Common myeloid progenitor, CD34-positive (primary cell): ENCODE measurements at places on chromosomes 4 and X.
A peak's percentile ranks its signal among the peaks of the same experiment; 100 is the strongest.

- peak; percentile 38 for DNase-seq
Measured at GRCh38 chr4:156865451-156865850, 106.1 kb downstream of the PDGFC start.

DNA sequence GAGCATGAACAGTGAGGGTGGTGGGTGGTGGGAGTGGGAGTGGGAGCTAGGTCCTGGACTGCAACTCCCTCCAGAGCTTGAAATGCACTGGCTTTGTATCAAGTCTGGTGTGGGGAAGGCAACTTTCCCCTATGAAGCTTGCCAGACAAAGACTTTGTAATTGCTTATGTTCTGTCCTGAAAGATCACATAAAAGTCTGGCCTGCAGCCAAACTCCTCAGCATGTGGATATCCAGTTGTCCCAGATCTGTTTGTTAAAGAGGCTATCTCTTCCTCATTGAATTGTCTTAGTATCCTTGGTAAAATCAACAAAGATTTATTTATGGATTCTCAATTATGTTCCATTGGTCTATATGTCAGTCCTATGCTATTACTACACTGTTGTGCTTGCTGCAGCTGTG is 607.9 kb downstream of the GLUD2 start:
- DNase-seq = no peak

- DNase-seq = no peak
Measured at GRCh38 chrX:55715847-55716246, 1.7 kb upstream of the RRAGB start.

- DNase-seq = no peak
Measured at GRCh38 chrX:50874876-50875275, 35.7 kb upstream of the BMP15 start.

DNA sequence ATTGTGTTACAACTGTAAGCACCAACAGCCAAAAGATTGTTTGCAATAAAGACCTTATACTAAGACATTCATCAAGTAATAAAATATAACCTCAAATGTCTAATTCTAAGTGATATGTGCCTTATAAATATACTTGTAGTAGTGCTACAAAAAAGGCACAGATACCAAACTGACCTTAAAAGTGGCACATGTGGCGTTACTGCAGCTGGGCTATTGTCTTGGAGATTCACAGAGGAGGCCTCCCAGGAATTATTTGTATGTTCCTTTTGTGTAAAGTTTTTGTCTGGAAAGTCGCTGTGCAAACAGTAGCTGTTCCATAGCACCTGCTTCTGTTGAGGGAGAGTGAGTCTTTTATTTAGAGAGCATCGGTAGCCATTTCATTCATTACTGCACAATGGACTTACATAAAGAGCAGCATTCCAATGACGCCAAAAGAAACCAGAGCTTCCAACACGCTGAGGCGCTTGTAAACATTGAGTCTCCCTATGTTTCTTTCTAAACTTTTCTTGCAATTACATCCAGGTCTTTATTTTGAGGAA is 143.7 kb downstream of the RPA4 start:
- DNase-seq = no peak

DNA sequence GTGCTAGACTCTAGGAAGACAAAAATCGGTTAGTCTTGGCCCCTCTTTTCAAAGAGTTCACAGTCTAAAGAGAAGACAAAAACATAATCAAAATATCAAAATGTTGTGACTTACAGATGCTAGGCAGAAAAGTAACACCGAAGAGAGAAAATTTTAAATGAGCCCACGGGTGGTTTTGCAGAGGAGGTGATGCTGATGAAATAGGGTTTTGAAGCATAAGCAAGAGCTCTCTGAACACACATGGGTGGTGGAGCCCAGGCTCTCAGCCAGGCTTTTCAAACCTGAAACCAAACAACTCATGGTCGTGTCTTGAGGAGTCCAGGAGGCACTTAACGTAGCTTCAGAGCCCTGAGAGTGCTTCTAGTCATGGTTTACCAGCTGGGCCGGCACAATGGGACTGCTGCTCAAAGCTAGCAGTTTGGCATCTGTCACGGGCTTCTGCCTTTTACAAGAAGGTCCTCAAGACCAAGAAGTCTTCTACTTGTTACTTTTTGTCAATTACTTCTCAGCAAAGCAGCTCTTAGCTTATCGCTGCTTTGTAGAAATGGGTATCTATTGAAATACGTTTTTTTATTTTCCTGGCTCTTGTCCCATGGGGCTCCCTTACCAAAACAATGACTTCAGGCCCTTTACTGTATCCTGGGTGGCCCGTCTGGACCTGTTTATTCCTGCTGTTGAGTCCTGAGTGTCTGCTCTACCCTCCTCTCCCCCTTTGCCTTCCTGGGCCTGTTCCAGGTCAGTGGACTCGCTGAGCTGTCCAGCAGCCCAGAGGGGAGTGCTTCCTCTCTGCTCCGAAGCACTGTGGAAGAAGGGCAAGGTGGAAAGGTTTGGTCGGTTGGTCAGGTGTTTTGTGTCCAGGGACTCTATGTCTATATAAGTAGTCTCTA is 69.5 kb downstream of the TNIP2 start:
- DNase-seq = no peak

DNA sequence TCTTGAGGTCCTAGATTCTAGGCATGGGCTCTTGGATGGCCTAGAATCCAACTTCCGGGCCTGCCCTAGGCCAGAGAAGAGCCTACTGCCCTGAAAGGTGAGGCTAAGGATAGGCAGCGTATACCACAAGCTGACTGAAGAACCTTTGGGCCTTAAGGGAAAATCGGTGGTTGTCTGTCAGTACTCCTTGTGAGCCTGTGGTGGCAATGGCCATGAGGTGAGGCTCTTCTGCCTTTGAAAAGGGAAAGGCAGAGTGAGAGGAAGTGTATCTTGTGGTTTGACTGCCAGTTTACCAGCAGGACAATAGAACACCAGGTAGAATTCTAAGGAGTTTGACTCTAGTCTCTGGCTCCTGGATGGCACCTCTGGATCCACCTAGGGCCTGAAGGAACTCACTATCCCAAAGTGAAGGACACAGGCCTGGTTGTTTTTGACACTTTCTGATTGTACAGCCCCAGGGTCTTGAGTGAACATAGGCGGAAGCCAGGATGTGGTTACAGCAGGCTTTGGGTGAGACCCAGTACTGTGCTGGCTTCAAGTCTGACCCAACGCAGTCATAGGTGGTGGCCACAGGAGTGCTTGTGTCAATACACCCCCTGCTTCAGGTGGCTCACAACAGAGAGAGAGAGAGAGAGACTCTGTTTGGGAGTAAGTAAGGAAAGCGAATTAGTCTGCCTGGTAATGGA is 20.9 kb downstream of the ITIH6 start:
- DNase-seq = peak; percentile 22

GRCh38 chr4:40632080-40632479 is 2.4 kb upstream of the RBM47 start:
- DNase-seq = no peak

DNA sequence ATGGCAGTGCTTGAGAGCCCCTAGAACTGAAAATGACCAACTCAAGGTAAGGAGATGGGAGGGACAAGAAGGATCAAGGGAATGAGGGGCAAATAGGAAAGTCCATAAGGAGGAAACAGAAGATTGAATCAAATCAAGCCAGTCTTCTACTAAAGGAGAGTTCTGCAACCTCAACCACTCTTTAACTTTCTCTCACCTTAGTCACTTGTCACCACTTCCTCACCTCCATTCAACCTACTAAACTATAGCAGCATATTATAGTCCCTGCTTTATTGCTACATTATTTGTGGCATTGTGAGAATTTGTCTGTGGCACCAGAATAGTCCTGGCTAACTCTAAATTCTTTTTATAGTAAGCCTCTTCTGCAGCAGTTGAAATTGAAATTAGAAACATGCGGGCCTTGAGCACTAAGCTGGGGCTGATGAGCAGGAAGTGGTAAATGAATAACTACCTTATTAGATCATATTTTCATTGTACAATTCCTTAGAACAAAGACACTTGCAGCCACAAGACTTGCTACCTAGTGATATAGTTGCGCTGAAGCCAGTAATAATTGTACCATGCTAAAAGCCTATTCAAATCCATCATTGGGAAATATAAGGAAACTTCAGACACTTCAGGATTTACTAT is 336.9 kb downstream of the ZNF674 start:
- no peak for DNase-seq

GRCh38 chr4:53582194-53582593 is 9.1 kb downstream of the LNX1 start:
- no peak for DNase-seq

DNA sequence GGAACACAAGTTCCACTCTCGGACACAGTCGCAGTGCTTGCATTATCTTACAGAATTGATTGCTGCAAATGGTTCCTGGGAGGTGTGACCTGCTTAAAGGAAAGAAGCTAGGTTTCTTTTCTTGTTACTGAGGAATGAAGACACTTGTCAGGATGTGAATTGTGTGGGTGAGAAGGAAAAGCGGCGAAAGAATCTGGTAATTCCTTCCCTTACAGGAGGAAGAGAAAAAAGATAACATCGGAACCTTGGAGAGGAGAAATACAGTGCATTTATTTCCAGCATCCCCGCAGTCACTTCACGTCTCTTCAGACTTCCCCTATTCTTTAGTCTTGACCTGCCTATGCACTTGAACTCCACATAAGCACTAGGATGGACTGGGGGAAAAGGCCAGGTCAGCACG is 389 bp upstream of the CCSER1 start:
- DNase-seq = no peak

GRCh38 chrX:112083624-112084326 is 1.2 kb upstream of the TRPC5 start:
- no peak for DNase-seq

GRCh38 chr4:125155251-125155650 is 159.5 kb upstream of the FAT4 start:
- no peak for DNase-seq

- no peak for DNase-seq
Measured at GRCh38 chr4:138611721-138612120, 369.6 kb upstream of the SLC7A11 start.

DNA sequence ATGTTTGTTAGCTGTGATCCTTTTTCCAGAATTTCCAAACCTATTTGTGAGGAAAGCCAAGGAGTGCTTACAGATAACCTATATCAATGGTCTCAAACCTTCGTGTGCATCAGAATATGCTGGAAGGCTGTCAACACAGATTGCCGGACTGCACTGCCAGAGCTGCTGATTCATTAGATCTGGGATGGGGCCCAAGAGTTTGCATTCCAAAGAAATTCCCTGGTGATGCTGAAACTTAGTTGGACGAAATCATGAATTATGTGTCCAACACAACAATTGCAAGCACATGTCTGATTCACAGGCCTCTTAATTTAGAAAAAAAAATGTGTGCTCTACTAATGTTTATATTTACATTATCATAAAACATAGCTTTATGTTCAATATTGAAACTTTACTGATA is 544.0 kb upstream of the AMOT start:
- DNase-seq = no peak

DNA sequence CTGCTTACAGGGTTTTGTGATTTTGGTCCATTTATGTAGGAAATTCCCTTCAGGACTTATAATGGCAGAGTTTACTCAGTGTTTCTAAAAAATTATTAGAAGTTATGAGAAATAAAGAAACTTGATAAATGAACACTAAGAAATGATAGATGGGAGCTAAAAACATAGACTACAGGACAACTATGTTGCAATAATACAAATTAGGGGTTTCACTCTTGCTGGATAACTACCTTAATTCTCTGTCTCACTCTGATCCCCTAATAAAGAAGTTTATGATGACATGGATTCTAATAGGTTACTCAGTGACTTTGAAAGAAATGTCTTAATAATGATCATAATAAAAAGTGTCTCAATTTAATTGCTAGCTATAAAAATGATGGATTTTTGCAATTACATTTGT is 23.3 kb upstream of the BBS12 start:
- no peak for DNase-seq

DNA sequence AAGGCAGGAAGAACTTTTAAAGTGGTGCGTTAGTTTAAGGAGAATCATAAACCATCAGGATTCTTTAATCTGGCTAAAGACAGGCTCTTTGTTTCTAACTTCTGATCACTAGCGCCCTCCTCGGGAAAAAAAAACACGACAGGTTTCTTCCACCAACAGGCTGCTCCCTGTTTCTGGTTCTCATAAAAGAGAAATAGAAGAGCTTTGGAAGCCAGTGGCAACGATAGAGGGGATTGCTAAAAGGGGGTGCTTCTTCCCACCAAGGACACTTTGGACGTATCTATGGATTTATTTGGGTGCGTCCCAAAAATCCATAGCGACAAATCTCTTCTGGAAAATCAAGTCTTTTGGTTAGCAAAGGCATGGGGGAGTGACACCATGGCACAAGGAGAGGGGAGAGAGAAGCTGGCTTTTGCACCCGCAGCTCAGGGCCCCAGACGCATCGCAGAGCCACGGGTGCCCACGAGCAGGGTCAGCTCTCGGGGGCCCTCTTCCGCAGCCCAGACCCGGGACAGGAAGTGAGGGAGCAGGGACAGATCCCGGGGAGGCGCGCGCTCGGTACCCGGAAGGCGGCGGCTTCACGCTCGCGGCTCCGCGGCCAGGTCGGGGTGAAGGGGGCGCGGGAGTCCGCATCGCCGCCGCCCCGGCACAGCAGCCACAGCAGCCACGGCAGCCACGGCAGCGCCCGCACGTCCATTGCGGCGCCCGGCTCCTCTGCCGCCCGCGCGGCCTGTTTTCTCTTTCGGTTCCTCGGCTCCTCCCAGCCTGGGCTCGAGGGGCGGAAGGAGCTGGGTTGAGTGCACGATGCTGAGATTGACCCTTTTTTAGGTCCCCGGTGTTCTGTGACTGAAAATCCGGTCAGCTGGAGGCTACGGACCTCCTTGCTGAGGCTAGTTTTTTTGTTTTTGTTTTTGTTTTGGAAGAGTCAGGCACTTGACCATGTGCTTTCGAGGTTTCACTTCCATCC is at the start of gene CTSO:
CTSO (minus strand) TSS at position 716 of the 967 bp plus-strand sequence; CDS start at position 697, 19 bp downstream.
- DNase-seq = peak; percentile 88

- DNase-seq = no peak
Measured at GRCh38 chr4:38365748-38366310, 298.2 kb upstream of the KLF3 start.

DNA sequence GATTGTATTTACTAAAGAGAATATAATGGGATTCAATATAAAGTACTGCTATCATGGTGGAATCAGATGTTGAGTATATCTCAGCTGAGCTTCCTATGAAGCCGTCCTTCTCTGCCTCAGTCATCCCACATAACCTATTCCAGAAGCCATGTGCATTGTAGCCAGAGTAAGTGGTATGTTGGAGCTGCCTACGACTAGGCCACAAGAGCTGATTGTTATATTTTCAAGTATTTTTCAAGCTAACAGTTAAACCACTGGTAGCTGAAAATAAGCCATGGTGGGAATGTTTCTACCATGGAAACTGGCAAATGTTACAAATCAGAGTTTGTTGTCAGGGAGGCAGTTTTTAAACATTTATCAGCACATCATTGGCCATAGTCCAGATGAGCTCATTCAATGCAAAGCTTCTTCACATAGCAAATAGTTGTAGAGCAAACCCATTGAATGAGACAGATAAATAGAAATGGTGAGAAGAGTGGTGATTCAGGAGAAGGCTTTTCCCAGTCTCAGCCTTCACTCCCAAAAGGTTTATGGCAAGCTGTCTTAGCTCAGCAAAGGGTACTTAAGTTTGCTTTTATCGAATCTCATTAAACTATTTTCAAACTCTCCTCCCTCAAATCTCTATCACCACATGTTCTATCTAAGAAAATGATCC is 436.4 kb downstream of the PCDH19 start:
- DNase-seq = no peak
